ENCODE measurements at places on chromosomes 4 and X. TPM values are rescaled to one million over a fixed set of nuclear protein-coding genes. Genes with fewer than 3 reads are reported as not detected.

- H3K27me3 ChIP-seq = no peaks in the 10 kb centered on the region
- H3K4me3 ChIP-seq = no peak overlapping the region
Measured at GRCh38 chrX:80285131-80285773, 135.0 kb upstream of the TENT5D start.

RASGEF1B gene
- 23.1 TPM for total RNA-seq

GRCh38 chrX:9638871-9639270 lies 126.8 kb downstream of the GPR143 start:
- no peak overlapping the region for H3K27ac ChIP-seq
- no peaks in the 10 kb centered on the region for H3K27me3 ChIP-seq
- H3K4me3 ChIP-seq = no peak overlapping the region

TNIP3 gene
- not detected for total RNA-seq

DNA sequence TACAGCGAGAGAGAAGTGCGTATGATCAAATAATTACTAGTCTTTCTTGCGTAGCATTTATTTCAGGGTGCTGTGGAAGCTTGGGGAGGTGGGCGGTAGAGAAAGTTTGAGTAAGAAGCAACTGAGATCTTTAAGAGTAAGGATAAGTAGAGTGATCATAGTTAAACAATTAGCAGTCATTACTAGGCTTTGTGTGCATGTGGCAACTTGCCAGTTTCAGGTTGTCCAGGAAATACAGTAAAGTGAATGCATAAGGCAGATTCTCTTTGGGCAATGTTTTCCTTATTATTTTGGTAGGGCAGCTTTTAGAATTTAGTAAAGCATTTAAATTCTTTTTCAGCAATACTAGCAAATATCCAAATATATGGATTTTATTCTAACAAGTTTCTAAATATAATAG lies 57.0 kb downstream of the HPGDS start:
- H3K36me3 ChIP-seq = peaks cover 45% of the 10 kb centered on the region
- H3K4me1 ChIP-seq = peaks cover 3% of the 10 kb centered on the region
- no peaks in the 10 kb centered on the region for H3K27me3 ChIP-seq
- no peak overlapping the region for H3K4me3 ChIP-seq
- no peak overlapping the region for H3K27ac ChIP-seq

NXF3 gene
- 2.0 TPM for total RNA-seq

RIPPLY1 gene
- not detected for total RNA-seq

- H3K4me3 ChIP-seq = no peak overlapping the region
- H3K36me3 ChIP-seq = no peaks in the 10 kb centered on the region
- peaks cover 28% of the 10 kb centered on the region for H3K4me1 ChIP-seq
- H3K27me3 ChIP-seq = no peaks in the 10 kb centered on the region
Measured at GRCh38 chr4:86970447-86971354, 35.9 kb downstream of the AFF1 start.

- no peaks in the 10 kb centered on the region for H3K27me3 ChIP-seq
- H3K27ac ChIP-seq = no peak overlapping the region
- no peak for DNase-seq
- no peak overlapping the region for H3K4me3 ChIP-seq
- H3K4me1 ChIP-seq = no peaks in the 10 kb centered on the region
Measured at GRCh38 chrX:133555782-133556458, 140.6 kb upstream of the GPC4 start.

BEX1 gene
- total RNA-seq = not detected

DNA sequence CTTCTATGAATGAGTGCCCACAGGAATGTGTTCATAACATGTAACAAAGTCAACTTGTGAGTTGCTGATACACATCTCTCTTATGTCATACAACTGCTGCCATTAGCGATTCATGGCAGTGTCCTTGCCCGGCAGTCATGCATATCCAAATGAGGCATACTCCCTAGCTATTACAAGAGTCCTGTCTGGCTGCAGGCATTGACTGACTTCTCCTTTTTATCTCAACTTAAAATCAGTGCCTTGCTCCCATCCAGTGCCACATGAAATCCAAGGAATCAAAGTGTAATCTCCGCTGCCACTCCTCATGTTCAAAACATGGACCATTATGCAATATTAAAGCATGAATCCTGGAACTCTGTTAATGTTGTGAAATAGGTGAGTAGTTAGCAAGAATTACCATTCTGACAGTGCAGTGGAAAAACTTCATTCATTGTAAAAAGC lies 348.9 kb upstream of the FTHL17 start:
- H3K36me3 ChIP-seq = no peaks in the 10 kb centered on the region
- H3K27ac ChIP-seq = no peak overlapping the region
- H3K4me3 ChIP-seq = no peak overlapping the region
- no peaks in the 10 kb centered on the region for H3K4me1 ChIP-seq

- no peak overlapping the region for H3K27ac ChIP-seq
- no peak for DNase-seq
- no peaks in the 10 kb centered on the region for H3K27me3 ChIP-seq
- no peaks in the 10 kb centered on the region for H3K4me1 ChIP-seq
- H3K36me3 ChIP-seq = no peaks in the 10 kb centered on the region
- no peak overlapping the region for H3K4me3 ChIP-seq
Measured at GRCh38 chrX:18448416-18448815, 23.0 kb downstream of the CDKL5 start.

GRCh38 chr4:121655320-121656268 lies 41.2 kb downstream of the ANXA5 start:
- DNase-seq = no peak
- H3K27ac ChIP-seq = no peak overlapping the region
- H3K4me1 ChIP-seq = no peaks in the 10 kb centered on the region
- H3K4me3 ChIP-seq = no peak overlapping the region

- peaks cover 2% of the 10 kb centered on the region for H3K4me1 ChIP-seq
- DNase-seq = no peak
- no peaks in the 10 kb centered on the region for H3K36me3 ChIP-seq
- no peak overlapping the region for H3K27ac ChIP-seq
- H3K4me3 ChIP-seq = no peak overlapping the region
Measured at GRCh38 chr4:2295900-2296442, 34.1 kb upstream of the MXD4 start.

DNA sequence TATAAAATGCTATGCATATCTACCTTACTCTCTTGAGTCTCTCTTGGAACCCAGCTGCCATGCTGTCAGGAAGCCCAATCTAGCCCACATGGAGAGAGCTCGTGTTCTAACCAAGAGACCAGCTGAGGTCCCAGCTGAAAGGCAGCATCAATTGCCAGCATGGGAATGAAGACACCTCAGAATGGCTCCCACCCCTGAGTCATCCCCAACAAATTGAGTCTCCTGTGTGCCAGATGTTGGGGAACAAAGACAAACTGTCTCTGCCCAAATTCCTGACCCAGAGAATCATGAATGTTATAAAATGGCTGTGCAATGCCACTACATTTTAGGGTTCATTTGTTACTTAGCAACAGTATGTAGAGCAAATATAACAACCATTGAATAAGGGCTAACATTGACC lies 105.2 kb upstream of the STX18 start:
- DNase-seq = no peak
- H3K27me3 ChIP-seq = no peaks in the 10 kb centered on the region
- H3K27ac ChIP-seq = no peak overlapping the region
- H3K4me1 ChIP-seq = no peaks in the 10 kb centered on the region
- no peak overlapping the region for H3K4me3 ChIP-seq
- H3K36me3 ChIP-seq = no peaks in the 10 kb centered on the region

- H3K27ac ChIP-seq = no peak overlapping the region
- H3K36me3 ChIP-seq = no peaks in the 10 kb centered on the region
- no peak for DNase-seq
- no peak overlapping the region for H3K4me3 ChIP-seq
Measured at GRCh38 chr4:30265716-30266115, 454.5 kb upstream of the PCDH7 start.

DNA sequence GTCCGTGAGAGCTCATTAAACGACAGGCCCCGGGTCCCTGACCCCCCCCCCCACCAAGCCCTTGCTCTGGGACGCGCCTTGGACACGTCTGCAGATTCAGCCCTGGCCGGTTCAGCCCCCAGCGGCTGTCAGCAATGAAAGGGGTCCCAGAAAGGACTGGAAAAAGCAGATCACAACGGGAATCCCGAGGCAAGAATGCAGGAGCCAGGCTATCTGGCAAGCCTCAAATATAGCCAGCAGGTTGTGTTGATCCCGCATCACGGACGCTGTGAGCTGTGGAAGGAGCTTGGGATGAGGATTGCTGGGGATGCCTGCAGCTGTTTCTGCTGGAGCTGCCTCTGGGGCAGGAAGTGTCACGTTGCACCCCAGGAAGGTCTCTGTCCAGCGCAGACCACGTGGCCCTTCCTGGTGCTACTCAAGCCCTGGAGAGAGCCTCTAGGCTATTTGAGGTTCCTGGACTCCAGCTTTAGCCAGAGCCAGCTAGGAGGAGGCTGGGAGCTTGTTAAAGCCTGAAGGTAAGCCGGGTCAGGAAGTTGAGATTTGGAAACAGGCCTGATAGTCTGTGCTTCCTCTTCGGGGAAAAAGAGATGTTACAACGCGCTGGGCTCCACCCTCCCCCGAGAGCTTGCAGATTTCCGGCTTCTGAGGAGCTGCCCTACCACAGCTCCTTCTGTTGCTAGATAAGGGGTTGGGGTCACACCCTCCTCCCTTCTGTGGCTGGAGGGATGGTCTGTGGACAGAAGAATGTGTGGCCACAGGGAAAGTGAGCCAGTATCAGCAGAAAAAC lies 19.3 kb upstream of the CSF2RA start:
- H3K27me3 ChIP-seq = peaks cover 11% of the 10 kb centered on the region
- H3K27ac ChIP-seq = peak overlapping the region; percentile 57
- H3K4me1 ChIP-seq = peaks cover 5% of the 10 kb centered on the region
- no peak overlapping the region for H3K4me3 ChIP-seq
- no peaks in the 10 kb centered on the region for H3K36me3 ChIP-seq

USP17L22 gene
- not detected for total RNA-seq

DNA sequence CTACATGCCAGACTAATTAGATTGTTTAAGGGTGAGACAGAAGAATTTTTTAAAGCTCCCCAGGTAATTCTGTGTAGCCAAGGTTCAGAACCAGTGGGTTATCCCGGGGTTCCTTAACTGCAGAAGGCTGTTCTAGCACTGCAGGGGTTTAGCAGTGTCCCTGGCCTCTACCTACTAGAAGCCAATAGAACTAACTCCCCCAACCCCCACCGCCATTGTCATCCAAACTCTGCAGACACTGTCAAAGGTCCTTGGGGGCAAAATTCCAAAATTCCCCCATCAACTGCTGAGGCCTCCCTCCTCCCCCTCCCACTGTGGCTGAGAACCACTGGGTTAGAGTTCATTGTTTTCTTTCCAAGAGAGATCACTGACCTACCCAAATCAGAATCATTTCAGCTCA lies 66.4 kb downstream of the MOSPD2 start:
- H3K27ac ChIP-seq = no peak overlapping the region
- no peak overlapping the region for H3K4me3 ChIP-seq
- no peak for DNase-seq
- H3K36me3 ChIP-seq = peaks cover 1% of the 10 kb centered on the region

UGT2B15 gene
- total RNA-seq = not detected

PROM1 gene
- total RNA-seq = 170 TPM

DNA sequence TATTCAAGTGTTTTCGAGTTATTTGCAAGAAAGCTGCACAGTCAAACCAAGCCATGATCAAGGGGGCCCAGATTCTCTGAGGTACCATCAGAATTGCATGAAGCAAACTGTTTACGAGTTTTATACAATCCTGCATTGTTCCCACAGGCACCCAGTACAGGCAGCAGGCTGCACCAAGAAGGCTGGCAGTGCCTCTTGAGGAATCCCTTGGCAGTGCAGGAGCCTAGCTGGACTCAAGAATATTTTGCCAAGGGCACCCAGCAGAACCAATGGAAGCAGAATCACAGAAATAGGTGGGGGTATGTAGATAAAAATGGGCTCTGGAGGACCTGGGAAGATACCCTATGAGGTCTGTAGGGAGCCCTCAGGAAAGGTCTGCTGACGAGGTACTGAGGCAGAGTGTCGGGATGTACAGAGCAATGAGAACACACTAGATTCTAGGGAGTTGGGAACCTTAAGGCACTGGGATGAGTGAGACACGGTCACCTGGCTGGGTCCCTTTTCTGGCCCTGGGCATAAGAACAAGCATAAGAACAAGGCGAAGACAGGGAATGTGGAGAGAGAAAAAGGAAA lies 2.5 kb upstream of the PLP1 start:
- DNase-seq = no peak
- H3K27me3 ChIP-seq = no peaks in the 10 kb centered on the region
- no peak overlapping the region for H3K27ac ChIP-seq
- H3K4me1 ChIP-seq = no peaks in the 10 kb centered on the region
- no peaks in the 10 kb centered on the region for H3K36me3 ChIP-seq

DNA sequence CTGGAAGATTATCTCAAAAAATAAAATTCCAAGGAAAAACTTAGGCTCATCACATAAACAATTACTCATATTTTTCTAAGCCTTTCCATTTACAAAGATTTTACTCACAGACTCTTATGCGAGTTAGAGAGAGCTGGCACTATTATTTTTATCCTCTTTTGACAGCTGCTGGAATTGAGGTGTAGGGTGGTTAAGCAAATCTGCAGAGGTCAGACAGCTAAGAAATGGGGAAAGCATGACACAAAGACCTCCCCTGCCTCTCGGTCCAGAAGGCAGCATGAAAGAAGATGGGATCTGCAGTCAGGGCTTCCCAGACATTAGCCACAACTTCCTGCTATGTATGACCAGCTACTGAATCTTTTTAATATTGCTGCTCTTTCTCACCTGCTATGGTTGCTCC lies 89.9 kb upstream of the CPEB2 start:
- no peak overlapping the region for H3K4me3 ChIP-seq
- H3K27ac ChIP-seq = no peak overlapping the region

C1QTNF7 gene
- total RNA-seq = 8.4 TPM
